ENCODE measurements at places on chromosomes 5 and 9.

GRCh38 chr5:131514316-131515283 is 120.4 kb downstream of the RAPGEF6 start:
- DNase-seq = no peak

DNA sequence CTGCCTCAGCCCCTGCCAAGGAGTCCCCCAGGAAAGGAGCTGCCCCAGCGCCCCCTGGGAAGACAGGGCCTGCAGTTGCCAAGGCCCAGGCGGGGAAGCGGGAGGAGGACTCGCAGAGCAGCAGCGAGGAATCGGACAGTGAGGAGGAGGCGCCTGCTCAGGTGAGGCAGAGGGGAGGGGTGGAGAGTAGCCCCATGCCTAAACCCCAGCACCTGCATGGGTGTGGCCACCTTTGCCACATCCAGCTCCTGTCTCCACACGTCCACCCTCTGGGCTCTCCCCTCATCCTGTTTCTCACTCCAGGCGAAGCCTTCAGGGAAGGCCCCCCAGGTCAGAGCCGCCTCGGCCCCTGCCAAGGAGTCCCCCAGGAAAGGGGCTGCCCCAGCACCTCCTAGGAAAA is 17.2 kb downstream of the TCOF1 start:
- DNase-seq = no peak

DNA sequence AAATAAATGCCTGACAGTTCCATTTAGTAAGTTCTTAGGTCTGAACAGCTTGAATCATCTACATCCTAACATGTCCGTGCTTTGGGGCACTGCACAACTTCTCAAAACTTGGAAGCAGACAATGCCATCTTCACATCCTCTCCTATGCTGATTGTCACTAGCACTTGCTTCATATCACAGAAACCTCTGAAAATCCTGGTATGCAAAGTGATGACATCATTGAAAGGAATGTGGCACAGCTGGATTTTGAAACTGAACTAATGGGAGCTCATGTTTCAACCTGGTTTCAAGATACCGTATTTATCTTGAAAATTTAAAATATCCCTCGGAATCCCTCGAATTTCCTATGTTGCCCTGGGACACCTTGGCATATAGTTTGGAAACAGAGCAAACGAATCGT is 490.2 kb upstream of the DAP start:
- no peak for DNase-seq

GRCh38 chr5:40570408-40571129 is 109.1 kb upstream of the PTGER4 start:
- DNase-seq = no peak

DNA sequence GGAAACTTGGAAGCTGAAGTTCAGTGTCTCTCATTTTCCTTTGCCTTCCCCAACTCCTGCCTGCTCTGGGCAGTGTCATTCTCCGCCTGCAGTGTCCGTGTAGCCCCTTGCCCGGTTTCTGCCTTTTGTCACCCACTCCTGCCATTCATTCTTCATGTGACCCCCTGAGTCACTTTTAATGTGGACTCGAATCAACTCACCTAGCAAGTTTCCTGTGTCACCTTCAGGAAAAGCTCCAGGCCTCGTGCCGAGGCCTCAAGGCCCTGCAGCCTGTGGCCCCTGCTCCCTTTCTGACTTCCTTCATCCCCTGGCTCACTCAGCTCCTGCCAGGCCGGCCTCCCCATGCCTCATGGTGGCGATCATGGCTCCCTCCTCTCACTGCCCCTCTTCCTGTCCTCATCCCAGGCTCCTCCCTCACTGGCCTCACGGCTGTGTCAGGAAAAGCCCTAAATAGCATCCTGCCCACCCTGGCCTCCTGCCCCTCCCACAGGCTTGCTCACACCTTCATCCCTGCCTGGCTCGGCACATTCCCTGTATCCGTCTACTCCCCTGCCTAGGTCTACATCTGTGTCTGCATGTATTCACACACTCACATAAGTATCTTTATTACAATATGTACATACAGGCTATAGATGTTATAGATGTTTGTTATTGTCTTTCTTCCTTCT is 294.9 kb downstream of the MED10 start:
- DNase-seq = no peak

GRCh38 chr9:95499847-95500246 is 16.9 kb downstream of the PTCH1 start:
- no peak for DNase-seq

GRCh38 chr9:104286799-104287198 is 192.7 kb downstream of the SMC2 start:
- DNase-seq = no peak

DNA sequence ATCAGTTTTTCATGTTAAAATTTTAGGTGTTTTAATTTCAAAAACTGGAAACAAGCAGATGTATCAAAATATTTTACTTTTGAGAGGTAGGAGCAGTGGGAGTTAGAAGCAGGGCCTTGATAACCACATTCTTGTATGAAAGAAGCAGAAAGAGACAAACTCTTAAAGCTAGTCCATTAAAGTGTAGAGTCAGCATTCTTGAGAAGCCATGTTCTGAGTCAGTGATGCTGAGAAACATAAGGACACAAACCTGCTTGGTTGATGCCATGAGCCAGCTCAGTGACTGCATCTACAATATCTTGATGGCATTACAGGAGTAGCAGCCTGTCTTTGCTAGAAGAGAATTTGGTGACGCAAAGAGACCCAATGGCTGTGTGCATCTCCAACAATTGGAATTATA is 826.1 kb upstream of the CTNND2 start:
- DNase-seq = no peak

GRCh38 chr5:139344177-139344576 is 2.5 kb downstream of the PAIP2 start:
- no peak for DNase-seq

- DNase-seq = no peak
Observed at GRCh38 chr5:8394965-8395364, 526.0 kb downstream of the MTRR start.

DNA sequence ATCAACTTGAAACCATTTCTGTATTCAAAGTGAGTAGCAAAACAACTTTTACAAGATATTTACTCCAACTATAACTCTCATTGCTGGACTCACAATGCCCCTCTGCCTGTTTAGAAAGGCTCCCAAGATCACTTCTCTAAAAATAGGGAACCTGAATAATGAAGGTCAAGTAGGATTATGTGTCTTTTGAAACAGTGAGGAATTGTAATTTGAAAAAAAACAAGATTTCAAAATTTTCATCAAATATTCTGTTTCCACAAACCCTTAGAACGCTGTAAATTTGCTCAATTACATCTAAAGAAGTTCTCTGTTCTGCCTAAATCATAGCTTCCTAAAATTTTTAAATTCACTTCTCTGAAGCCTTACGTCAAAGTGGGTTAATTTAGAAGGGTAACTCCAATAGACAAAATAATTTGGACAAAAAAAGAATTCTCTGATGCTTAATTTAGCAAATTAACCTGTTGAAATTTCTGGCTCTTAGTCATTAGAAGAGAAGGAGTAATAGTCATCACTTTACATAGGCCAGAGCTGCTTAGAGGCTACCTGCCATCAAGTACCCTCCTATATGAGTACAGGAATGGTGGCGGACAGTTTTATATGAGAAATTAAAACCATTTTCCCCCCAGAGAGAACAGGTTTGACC is 4.0 kb downstream of the ELL2 start:
- no peak for DNase-seq

- DNase-seq = no peak
Observed at GRCh38 chr9:113919382-113919781, 43.3 kb downstream of the ZNF618 start.

- DNase-seq = no peak
Observed at GRCh38 chr5:9351546-9351945, 194.3 kb downstream of the SEMA5A start.

- DNase-seq = no peak
Observed at GRCh38 chr5:109329333-109330237, 80.2 kb downstream of the PJA2 start.

- no peak for DNase-seq
Observed at GRCh38 chr5:160020964-160021363, 12.0 kb downstream of the TTC1 start.

GRCh38 chr5:149006426-149006825 is 56.4 kb downstream of the SH3TC2 start:
- no peak for DNase-seq

GRCh38 chr9:14133394-14133793 is 180.5 kb downstream of the NFIB start:
- no peak for DNase-seq

DNA sequence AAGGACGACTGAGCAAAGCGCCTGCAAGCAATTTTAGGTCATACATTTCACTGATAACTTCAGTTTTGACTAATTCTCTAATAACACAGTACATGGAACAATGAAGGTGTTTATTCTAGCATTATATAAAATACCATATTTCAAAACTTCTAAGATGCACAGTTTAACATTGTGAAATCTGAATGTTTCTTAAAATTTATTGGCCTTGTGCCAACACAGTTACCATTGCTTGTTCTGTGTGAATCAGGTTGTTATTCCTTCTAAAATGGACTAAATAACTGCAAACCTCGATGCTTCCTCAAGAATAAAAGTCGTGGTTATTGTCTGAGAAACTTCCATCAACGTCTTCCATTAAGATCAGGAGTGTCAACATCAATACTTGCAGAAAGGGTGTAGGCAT is 8.0 kb downstream of the MCC start:
- DNase-seq = no peak

- no peak for DNase-seq
Observed at GRCh38 chr5:111937094-111937493, 180.1 kb upstream of the NREP start.

DNA sequence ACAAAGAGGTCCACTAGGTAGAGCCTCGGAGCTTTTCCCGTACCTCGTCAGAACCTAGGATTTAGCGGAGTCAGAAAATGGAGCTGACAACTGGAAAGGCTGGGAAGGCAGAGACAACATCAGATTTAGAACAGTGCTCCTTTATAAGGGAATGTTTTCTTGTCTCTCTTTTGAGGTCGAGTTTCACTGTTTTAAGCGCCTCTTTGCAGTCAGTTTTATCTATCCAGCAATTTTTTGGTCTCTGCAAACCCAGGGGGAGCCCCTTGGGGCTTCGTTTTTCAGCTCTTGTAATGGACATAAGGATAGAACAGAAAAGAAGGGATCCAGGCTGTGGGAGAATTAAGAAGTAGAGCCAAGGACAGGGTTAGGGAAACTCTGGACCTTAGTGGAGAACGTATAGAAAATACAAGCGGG is 80.5 kb downstream of the FNBP1 start:
- DNase-seq = no peak

DNA sequence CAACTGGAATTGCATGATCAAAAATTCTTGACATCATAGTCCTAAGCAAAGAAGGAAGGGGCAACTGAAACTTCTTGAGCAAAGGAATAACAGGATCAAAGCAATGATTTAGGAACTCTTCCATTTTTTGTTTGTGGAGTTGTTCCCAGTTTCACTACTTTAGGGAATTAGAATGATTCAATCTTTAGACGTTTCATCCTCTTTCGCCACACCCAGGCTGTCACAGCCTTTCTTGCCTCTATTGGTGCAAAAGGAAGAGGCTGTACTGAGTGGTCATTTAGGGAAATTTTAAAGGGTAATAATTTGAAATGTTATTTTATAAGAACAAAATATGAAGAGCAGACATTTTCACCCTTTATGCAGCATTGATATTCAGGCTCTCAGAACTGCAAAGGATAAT is 1026.0 kb upstream of the ARRDC3 start:
- no peak for DNase-seq

DNA sequence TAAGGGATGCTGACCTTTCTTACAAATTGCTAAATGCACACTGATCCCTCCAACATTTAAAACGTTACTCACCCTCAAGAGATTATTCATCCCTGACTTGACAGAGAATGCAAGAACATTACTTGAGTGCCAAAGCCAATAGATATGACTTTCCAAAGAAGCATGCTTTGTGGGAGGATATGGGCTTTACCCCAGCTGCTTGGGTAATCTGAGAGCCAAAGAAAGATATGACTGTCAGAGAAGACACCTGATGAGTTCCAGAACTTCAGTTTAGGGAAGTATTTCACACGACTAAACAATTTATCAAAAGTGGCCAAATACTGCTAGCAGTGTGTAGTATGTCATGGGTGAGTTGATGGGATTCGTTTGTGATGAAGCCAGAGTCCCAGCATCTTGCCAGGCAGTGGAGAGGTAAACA is 7.4 kb upstream of the SPDL1 start:
- DNase-seq = no peak

DNA sequence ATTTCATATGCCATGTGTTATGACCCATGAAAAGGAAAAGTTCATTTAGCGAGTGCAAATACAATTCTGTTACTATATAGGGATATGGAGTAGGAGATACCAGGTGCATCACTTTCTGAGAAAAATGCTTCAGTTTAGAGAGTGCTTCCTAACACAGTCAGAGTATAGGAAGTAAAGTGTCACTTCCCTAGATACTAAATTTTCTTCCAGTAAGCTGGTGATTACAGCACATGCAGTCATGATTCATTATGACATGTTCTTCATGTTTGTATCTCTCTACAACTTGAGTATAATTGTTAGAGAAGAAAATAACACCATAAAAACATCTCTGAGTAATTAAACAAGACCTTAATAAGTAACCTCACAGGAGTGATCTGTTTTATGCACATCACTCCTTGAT is 837.0 kb downstream of the DNAH5 start:
- no peak for DNase-seq

DNA sequence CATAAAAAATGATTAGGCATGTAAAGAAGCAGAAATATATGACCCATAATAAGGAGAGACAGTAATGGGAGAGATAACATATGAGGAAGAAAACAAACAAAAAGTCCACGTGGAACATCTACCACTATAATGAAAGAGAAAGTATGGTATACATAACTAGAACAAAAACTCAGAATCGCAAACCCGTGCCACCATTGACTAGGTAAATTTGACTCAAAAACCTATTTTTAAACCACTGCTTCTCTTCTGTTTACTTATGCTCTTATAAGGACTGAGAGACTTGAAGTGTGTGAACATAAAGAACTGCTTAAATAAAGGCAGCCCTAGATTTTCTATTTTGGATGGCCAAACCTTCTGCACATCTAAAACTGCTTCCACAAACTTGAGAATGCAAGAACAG is 330.7 kb downstream of the CAAP1 start:
- no peak for DNase-seq

DNA sequence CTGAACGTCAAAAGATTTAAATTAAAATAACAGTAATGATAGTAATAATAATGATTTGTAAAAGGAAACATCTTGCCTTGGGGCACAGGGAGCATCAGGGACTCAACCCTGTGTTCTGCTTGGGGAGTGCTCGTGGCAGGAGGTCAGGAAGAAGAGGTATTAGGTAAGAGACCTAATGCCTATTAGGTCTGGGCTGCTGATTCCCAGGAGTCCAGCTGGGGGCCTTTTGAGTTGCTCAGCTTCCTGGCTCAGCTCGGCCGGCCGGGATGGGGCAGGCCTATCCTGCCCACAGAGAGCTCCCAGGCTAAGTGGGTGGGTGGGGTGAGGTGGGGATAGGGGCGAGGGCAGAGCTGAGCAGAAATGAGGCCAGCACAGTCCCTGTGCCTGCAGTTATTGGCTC is 17.5 kb downstream of the LMX1B start:
- no peak for DNase-seq
